ENCODE measurements at places on chromosomes 5 and 9. TPM values are rescaled to one million over a fixed set of nuclear protein-coding genes. Genes with fewer than 3 reads are reported as not detected.

DNA sequence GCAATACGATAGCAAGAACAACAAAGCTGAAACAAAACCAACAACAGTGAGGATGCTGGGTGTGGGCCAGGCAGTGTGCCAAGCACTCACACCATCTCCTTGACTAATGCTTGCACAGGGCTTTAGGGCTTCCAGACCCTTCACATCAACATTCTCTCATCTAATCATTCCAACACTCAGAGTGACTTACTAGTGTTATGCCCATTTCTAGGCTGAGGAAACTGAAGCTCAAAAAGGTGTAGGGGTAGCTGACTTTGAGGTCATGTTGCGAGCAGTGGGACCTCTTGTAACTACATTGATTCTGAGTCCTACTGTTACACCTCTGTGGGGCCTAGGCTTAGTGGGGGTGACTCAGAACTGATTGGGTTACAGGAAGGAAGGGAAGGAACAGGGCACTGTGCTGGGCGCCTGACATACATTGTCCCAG lies 9.7 kb downstream of the ANGPTL2 start:
- DNase-seq = no peak

GRCh38 chr5:4901305-4901811 lies 238.8 kb upstream of the ADAMTS16 start:
- DNase-seq = no peak

ERBIN gene
- 41.2 TPM for total RNA-seq

PRRX2 gene
- 1.4 TPM for total RNA-seq

GRCh38 chr9:110440796-110441195 lies 103.1 kb upstream of the TXNDC8 start:
- no peak for DNase-seq

TEX53 gene
- not detected for total RNA-seq

DNA sequence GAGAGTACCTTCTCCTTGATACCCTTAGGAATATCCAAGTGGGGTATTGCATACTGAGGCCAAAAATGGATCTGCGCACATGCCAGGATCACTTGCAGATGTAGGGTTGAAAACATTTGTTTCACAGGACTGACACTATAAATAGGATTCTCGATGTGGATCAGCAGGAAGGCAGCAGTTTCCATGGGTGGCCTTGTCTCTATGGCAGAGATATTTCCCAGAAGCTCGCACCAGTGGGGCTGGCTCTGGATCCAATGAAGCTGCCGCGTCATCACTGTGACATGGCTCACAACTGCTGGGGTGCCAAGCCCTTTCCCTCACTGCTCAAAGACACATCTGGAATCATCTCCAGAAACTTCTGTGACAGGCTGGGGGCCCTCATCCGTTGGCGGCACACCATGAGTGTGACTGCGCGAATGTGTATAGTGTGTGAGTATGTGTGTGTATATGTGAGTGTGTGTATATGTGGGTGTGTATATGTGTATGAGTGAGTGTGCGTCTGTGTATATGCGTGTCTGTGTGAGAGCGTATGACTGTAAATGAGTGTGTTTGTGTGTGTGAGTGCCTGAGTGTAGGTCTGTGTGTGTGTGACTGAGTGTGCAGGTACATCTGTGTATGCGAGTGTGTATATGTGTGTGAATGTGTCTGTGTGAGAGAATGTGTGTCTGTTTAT lies 182.5 kb downstream of the GAS1 start:
- no peak for DNase-seq

- no peak for DNase-seq
These were observed 2.9 kb upstream of the SLC4A9 start for GRCh38 chr5:140356853-140357725.
